Caco-2 (cell line): ENCODE measurements at places on chromosomes 2 and 18.

DNA sequence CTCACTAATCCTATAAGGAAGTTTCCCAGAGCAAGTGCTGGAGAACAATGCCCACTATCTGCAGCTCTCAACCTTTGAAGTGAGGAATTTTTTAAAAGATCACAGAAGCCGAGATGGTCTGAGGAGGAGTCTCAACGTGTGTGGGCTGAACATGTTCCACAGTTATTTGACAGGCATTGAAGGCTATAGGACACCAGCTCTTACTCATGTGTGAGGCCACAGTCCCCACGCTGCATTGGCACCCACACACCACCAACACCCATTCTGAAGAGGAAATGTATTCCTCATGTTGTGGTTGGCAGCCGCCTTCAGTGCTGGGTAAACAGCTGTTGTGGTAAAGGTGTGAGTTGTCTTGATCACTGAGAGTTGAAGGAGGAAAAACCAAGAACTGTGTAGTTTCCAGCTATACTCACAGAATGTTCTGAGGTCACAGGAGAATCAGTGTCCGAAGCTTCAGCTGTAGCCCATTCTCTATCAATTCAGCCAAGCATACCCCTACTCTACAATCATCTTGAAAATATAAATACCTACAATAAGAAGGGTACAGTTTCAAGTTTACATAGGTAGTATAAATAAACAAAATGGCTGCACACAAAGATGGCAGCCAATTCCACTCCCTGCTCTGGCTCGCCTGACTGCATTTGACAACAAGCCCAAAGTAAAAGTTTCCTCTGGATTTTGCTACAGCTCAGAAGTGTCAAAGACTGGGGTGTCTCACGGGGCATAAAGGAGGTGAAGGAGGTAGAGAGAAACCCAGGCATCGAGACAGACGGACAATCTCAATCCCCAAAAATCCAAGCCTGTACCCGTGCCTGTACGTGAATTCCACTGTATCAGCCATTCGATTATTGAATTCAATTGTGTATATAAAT is 12.1 kb downstream of the CD226 start:
- H3K36me3 ChIP-seq = no peaks in the 10 kb centered on the region
- H3K27ac ChIP-seq = no peak overlapping the region
- H3K27me3 ChIP-seq = no peaks in the 10 kb centered on the region
- no peaks in the 10 kb centered on the region for H3K4me1 ChIP-seq
- DNase-seq = peak; percentile 14

GRCh38 chr2:56008661-56009431 is 85.3 kb upstream of the EFEMP1 start:
- no peak for DNase-seq
- no peak overlapping the region for H3K4me3 ChIP-seq
- H3K27ac ChIP-seq = no peak overlapping the region
- no peaks in the 10 kb centered on the region for H3K36me3 ChIP-seq
- H3K4me1 ChIP-seq = no peaks in the 10 kb centered on the region

DNA sequence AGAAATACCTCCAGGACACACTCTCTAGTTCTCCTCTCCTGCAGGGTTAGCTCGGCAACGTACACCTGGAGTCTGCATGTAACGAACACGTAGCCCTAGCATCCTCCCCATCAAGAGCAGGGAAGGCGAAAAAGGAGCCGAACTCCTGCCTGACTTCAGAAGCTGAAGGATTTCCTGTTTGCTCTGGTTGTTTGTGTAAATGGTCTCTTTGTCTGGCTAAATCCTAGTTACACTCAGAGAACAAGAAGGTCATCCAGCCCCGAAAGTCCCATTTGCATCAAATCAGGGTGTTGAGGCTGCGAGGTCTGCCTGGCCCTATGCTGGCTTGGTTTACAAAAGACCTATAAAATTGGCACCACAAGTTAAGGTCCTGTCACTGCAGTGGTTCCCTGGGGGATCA is 66.4 kb upstream of the POMC start:
- H3K27ac ChIP-seq = no peak overlapping the region
- DNase-seq = no peak
- H3K4me3 ChIP-seq = no peak overlapping the region
- H3K36me3 ChIP-seq = peaks cover 5% of the 10 kb centered on the region

DNA sequence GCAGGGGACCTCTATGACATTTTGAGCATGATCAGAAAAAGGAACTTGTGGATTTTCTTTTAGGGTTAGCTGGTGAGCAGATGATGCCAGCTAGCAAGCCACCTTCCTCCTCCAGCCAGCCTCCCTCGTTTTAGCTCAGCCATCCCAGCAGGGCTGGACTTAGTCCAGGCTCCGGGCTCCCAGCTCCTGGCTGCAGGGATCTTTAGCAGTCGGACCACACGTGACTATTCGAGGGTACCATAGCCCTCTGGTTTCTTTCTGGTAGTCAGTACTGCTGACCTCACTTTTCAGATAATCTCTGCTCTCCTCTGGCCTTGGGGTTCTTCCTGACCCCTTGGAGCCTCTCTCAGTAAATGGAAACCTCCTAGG is 31.8 kb downstream of the NCK2 start:
- no peaks in the 10 kb centered on the region; the same call in none of the 2 replicates for H3K36me3 ChIP-seq
- no peak for DNase-seq
- no peaks in the 10 kb centered on the region for H3K4me1 ChIP-seq
- no peak overlapping the region for H3K4me3 ChIP-seq

GRCh38 chr18:49460976-49461601 is 644 bp upstream of the DYM start:
- DNase-seq = no peak
- H3K36me3 ChIP-seq = no peaks in the 10 kb centered on the region
- no peaks in the 10 kb centered on the region for H3K4me1 ChIP-seq
- H3K4me3 ChIP-seq = peak overlapping the region; percentile 47
- no peaks in the 10 kb centered on the region for H3K27me3 ChIP-seq

GRCh38 chr2:239306274-239307220 is 94.3 kb downstream of the HDAC4 start:
- no peaks in the 10 kb centered on the region for H3K36me3 ChIP-seq
- no peaks in the 10 kb centered on the region for H3K27me3 ChIP-seq
- peaks cover 12% of the 10 kb centered on the region; the same call in 1 of the 2 replicates for H3K4me1 ChIP-seq
- no peak for DNase-seq
- H3K4me3 ChIP-seq = no peak overlapping the region
- no peak overlapping the region for H3K27ac ChIP-seq

GRCh38 chr2:1136846-1137245 is 186.2 kb downstream of the SNTG2 start:
- no peak overlapping the region for H3K27ac ChIP-seq
- no peaks in the 10 kb centered on the region for H3K36me3 ChIP-seq

- no peak overlapping the region for H3K27ac ChIP-seq
- no peaks in the 10 kb centered on the region for H3K27me3 ChIP-seq
- no peak for DNase-seq
- H3K36me3 ChIP-seq = no peaks in the 10 kb centered on the region
- no peaks in the 10 kb centered on the region for H3K4me1 ChIP-seq
Observed at GRCh38 chr18:50924372-50924771, 43.5 kb upstream of the ELAC1 start.

- H3K4me1 ChIP-seq = no peaks in the 10 kb centered on the region
- no peaks in the 10 kb centered on the region for H3K36me3 ChIP-seq
- H3K4me3 ChIP-seq = no peak overlapping the region
- DNase-seq = no peak
- H3K27me3 ChIP-seq = no peaks in the 10 kb centered on the region
- H3K27ac ChIP-seq = no peak overlapping the region
Observed at GRCh38 chr18:79905993-79906392, 45.5 kb downstream of the SLC66A2 start.

DNA sequence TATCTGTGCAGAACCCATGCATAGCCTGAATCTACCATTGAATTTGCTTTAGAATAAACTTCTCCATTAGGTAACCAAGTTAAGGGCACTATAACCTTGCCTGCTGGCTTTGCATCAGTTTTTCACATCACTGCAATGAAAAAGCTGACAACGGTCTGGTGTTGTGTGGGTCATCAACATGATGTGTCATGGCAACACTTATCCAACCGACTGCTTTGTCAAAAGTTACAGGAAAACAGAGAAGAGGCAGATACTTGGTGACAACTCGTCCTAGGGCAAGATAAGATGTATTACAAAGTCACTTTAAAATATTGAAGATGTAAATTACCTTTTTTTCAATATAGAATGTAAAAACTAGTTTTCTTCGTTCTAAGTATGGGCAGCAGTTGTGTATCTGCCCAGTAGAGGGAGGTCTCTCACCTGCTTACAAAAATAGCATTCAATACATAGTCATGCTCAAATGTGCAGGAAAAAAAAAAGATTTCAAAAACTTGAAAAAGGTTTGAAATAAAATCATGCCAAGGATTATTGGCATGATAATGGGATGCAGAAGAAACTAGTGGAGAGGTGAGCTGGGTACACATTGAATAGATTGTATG is 96.3 kb downstream of the EVA1A start:
- H3K4me3 ChIP-seq = no peak overlapping the region
- H3K27ac ChIP-seq = no peak overlapping the region
- no peak for DNase-seq
- H3K4me1 ChIP-seq = no peaks in the 10 kb centered on the region
- H3K36me3 ChIP-seq = no peaks in the 10 kb centered on the region

DNA sequence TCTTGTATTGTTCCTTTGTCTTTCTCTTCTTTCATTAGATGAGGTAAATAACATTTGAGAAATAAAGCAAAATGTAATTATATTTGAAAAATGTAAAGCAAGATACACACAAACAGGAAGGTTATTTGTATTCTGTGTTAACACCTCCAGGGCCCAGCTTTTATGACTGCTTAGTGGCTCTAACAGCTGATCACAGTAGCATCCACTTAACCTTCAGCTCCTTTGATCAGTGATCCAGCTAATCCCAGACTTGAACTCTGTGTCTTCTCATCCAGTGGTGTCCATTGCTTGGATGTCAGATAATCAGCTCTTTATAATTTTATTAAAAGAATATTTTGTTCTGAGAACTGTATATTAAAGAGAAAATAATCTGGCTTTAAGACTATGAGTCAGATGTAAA is 44.5 kb downstream of the PSMD14 start:
- no peak for DNase-seq
- no peaks in the 10 kb centered on the region for H3K36me3 ChIP-seq
- no peak overlapping the region for H3K27ac ChIP-seq
- H3K27me3 ChIP-seq = no peaks in the 10 kb centered on the region
- peaks cover 9% of the 10 kb centered on the region for H3K4me1 ChIP-seq

GRCh38 chr18:41942254-41942653 is 12.8 kb upstream of the PIK3C3 start:
- H3K4me3 ChIP-seq = no peak overlapping the region
- no peaks in the 10 kb centered on the region for H3K36me3 ChIP-seq
- H3K27me3 ChIP-seq = no peaks in the 10 kb centered on the region
- no peak for DNase-seq
- 0 out of 2 replicates have a peak, but pooled peaks cover 7% of the 10 kb centered on the region for H3K4me1 ChIP-seq
- no peak overlapping the region for H3K27ac ChIP-seq

DNA sequence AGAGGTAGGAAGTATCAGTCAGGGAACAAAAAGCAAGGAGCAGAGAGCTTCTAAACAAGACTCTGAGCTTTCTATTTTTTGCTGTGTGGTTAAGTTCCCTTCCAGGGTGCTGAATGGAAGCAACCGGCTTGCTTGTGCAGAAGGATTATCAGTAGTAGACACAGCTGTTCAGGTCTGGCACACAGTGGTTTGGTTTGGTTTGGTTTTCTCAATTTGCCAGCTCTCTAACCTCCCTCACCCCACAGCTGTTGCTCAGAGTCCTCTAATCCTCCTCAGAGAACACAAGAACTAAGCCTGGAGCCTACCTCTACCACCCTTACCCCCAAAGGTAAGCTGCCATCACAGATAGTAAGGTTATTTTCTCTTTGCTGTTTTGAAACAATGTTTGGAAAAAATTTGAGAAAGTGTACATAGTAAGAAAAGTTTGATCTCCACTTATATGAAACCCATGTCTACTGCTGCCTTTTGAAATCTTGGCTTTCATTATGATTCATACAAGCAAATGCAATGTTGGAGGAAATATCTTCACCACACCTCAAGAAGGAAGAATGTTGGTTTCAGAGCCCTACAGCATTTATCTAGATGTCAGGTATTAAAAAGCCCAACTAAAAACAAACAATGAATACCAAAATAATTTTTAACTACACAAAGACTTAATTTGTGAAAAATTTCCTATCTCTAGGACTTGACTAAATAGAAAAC is 255.3 kb downstream of the NR4A2 start:
- no peaks in the 10 kb centered on the region for H3K4me1 ChIP-seq
- no peak for DNase-seq
- no peak overlapping the region for H3K4me3 ChIP-seq

GRCh38 chr2:27705851-27706622 is 42.3 kb downstream of the SLC4A1AP start:
- H3K4me1 ChIP-seq = peaks cover 58% of the 10 kb centered on the region
- H3K27ac ChIP-seq = peak overlapping the region; percentile 87
- no peaks in the 10 kb centered on the region for H3K36me3 ChIP-seq
- DNase-seq = peak; percentile 84

DNA sequence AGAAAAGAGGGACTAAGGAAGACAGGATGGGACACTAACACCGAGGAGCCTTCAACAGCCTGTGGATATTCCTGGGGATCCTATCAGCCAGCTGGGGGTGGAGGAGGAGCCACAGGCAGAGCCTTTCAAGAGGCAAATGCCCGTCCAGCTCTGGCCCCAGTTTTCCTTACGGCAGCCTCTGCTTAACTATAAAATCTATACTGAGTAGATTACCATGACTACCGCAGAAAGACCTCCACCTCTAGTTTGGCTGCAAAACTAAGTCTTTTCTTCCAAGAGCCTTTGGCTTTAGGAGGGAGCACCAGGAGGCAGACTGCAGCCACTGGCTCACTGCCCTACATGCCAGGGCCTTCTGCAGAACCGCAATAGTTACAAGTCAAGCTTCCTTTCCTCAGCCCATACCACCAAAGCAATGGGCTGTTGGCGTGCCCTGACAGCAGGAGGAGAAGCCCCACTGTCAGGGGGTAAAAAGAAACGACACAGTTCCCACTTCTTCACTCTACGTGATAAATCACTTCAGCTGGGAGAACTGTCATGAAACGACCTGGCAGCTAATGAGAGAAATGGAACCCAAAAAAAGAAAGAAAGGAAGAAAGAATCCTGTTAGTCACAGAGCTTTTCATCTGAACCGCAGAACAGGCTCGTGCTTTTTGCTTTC is 25.1 kb upstream of the CREB1 start:
- H3K36me3 ChIP-seq = no peaks in the 10 kb centered on the region
- H3K4me1 ChIP-seq = peaks cover 5% of the 10 kb centered on the region; the same call in 1 of the 2 replicates
- no peaks in the 10 kb centered on the region for H3K27me3 ChIP-seq
- H3K27ac ChIP-seq = no peak overlapping the region
- H3K4me3 ChIP-seq = no peak overlapping the region

- peak overlapping the region; percentile 40 for H3K4me3 ChIP-seq
- H3K36me3 ChIP-seq = no peaks in the 10 kb centered on the region
Observed at GRCh38 chr2:85437488-85438200, 19.1 kb downstream of the SH2D6 start.

- no peaks in the 10 kb centered on the region for H3K36me3 ChIP-seq
- H3K27me3 ChIP-seq = no peaks in the 10 kb centered on the region
- no peak overlapping the region for H3K4me3 ChIP-seq
- DNase-seq = peak; percentile 20
- peaks cover 26% of the 10 kb centered on the region for H3K4me1 ChIP-seq
Observed at GRCh38 chr2:64698177-64698643, 44.5 kb upstream of the SERTAD2 start.

GRCh38 chr2:31312898-31313297 is 78.9 kb downstream of the EHD3 start:
- no peaks in the 10 kb centered on the region; the same call in 1 of the 2 replicates for H3K27me3 ChIP-seq
- H3K4me3 ChIP-seq = no peak overlapping the region
- H3K4me1 ChIP-seq = no peaks in the 10 kb centered on the region
- no peak overlapping the region for H3K27ac ChIP-seq
- no peak for DNase-seq
